ENCODE measurements at places on chromosomes 16 and 17.

GRCh38 chr17:72683506-72684404 lies 408.7 kb downstream of the SLC39A11 start:
- DNase-seq, result no peak

GRCh38 chr17:40561871-40562611 lies 3.2 kb downstream of the CCR7 start:
- no peak for DNase-seq

- no peak for DNase-seq
These were observed 33.1 kb downstream of the N4BP1 start for GRCh38 chr16:48576927-48577326.

GRCh38 chr16:65975049-65975708 lies 391.3 kb upstream of the CDH5 start:
- no peak for DNase-seq

GRCh38 chr17:42879596-42879985 lies 21.0 kb upstream of the G6PC1 start:
- DNase-seq, result no peak

- no peak for DNase-seq
These were observed 139.1 kb upstream of the CHMP6 start for GRCh38 chr17:80852476-80853015.

GRCh38 chr16:16928532-16929109 lies 542.1 kb downstream of the XYLT1 start:
- no peak for DNase-seq

DNA sequence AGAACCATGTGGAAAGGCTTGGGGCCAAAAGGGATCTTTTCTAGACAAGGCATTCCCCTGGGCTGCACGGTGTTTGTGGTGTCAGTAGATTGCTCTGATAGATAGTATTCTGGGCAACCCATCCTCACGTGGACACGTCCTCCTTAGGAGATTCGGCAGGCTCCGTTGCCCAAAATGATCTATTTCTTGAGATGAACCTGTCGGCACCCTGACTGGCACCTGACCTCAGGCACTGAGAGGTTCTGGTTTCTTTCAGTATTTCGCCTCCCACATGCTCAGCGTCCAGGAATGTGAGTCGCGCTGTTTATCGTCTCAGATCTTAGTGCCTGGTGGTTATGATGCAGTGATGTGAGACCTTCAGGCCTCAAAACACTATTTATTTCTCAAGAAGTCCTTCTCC lies 89.7 kb downstream of the MARCHF10 start:
- DNase-seq, result no peak

DNA sequence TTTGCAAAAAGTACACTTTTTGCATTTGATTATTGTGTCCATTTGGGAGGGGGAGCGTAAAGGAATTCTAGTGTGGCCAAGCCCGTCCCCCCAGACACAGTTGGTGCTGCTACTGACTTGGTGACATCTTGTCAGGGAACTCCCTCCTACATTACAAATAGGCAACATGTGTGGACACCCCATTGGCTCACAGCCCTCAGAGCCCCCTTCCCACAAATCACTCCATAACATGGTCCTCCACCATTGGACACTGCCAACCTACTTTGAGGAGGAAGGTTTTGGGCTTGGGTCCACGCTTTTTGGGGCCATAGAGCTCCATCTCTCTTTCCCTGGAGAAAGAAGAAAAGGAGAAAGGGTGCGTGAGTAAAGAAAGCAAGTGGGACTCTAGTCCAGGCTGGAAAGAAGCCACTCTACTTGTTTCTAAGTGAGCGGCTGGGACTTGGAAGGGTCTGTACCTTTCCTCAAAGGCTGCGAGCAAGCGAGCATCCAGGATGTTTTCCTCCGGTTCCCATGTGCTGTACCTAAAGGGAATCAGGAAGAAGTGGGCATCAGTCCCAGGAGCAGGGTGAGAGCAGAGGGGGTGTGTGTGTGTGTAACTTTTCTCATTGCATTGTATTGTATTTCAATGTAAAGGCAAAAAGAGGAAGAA lies 958 bp downstream of the CBX8 start:
- DNase-seq, result no peak

GRCh38 chr17:7834542-7834956 lies 532 bp downstream of the KDM6B start:
- DNase-seq, result no peak

- no peak for DNase-seq
These were observed 4.5 kb upstream of the NAT9 start for GRCh38 chr17:74780443-74781238.

- DNase-seq, result no peak
These were observed 36.7 kb upstream of the CPNE2 start for GRCh38 chr16:57055671-57056070.

Measured in activated CD8-positive, alpha-beta memory T cell treated with anti-CD3 and anti-CD28 coated beads for 4 hours (primary cell).